Umbilical cord (tissue), 2 donors: ENCODE measurements at places on chromosomes 1 and 21.

- no peak for DNase-seq
These were observed 187.1 kb upstream of the LMO4 start for GRCh38 chr1:87141556-87141955.

- no peak for DNase-seq
These were observed 160.2 kb downstream of the ADSS2 start for GRCh38 chr1:244291236-244292201.

- DNase-seq, result no peak
These were observed 32.9 kb upstream of the RASAL2 start for GRCh38 chr1:178060789-178061556.

DNA sequence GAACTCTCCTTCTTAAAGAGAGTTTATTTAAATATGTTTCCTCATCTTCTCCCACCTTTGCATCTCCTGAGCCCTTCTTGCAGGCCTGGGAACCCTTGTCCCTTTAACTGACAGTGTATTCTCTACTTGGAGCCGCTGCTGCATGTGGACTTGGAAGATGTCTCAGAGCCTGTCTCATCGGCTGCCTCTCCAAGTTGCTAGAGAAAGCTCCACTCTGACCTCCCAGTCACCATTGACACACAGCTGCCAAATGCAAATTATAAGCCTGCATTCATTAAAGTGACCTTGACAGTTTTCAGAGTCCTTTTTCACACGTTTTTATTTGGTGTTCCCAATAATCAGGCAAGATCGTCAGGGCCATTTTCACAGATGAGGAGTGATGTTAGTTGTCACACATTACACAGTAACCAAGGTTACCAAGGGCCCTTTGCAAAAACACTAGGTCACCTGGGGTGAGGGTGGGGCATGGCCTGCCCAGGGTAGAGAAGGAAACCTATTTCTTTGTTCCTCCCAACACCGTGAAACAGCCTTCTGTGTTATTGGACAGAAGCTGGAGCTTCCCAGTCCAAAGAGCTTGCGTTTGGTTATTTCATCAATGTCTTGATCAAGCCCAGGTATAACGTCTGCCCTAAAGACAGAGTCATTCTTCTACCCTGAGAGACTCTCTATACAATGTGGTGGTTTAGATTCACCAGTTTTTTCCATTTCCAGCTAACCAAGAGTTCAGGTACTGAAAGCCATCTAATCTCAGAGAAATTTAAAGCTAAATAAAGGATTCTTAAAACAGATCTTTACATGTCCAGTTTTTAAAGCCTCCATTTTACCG is 164.1 kb downstream of the GALNT2 start:
- DNase-seq, result no peak

GRCh38 chr1:53446051-53446450 is 13.1 kb upstream of the DMRTB1 start:
- no peak for DNase-seq

DNA sequence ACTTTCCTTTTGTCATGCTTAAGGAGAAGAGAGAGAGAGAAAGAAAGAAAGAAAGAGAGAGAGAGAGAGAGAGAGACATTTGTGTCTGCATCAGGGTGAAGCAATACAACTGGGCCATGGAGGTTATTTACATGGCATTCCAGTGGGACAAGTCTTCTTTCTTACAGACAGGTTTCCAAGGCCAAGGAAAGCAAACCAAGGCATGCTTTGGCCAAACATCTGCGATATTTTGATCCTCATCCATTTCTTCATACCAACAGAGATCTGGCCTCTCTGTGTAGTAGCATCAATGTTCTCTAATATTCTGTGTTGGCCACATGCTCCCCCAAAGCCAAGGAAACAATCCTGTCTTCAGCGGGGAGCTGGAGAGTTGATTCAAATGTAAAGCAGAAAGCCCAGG is 292.1 kb downstream of the SETD4 start:
- DNase-seq, result no peak

- DNase-seq, result no peak
These were observed 85.4 kb downstream of the IGSF21 start for GRCh38 chr1:18192974-18193373.

DNA sequence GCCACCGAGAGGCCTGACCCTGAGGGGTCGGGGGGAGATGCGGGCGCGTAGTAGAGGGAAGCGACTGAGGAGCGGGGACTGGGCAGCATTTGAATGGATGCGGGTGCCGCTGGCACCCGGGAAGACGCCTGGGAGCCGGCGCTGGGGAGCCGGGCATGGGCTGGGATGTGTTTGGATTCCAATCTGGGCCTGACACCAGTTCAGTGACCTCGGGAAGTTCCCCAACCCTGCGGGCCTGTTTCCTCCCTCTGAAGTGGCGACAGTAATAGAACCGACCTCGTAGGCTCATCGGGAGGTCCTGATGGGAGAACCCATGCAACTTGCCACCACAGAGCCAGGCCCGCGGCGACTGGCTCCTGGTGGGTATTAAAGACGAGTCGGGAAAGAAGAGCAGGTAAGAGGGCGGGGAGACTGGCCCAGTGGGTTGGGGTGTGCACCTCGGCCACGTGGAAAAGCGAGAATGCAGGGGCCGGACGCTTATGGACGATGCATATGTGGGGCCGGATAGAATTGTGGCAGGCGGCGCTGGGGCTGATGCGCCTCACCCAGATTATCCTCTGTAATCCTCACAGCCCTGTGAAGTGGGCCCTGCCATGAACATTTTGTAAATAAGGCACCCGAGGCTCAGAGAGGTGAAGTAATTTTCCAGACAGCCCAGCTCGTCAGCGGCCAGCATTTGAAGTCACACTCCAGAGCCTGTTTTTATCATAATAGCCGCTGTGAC is 105.8 kb downstream of the SLC16A1 start:
- no peak for DNase-seq

DNA sequence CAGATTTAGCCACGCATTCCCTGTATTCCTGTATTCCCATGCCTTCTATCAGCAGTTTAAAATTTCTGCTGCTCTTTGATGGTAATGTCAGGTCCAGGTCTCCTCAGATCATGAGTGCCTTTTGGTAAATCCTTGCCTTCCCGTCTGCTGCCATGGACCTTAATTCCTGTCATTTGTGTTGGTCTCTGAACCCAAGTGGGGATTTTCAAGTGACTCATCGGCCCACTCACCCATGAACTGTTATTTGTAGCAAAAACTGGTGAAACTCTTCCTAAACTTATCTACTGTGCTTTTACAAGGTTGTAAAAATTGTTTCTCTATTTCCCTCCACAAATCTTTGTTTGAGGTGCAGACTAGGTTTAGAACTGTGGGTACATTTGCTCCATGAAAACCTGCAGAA is 47.4 kb downstream of the ACTN2 start:
- DNase-seq, result no peak

GRCh38 chr1:88490676-88491075 is 193.4 kb upstream of the PKN2 start:
- no peak for DNase-seq

DNA sequence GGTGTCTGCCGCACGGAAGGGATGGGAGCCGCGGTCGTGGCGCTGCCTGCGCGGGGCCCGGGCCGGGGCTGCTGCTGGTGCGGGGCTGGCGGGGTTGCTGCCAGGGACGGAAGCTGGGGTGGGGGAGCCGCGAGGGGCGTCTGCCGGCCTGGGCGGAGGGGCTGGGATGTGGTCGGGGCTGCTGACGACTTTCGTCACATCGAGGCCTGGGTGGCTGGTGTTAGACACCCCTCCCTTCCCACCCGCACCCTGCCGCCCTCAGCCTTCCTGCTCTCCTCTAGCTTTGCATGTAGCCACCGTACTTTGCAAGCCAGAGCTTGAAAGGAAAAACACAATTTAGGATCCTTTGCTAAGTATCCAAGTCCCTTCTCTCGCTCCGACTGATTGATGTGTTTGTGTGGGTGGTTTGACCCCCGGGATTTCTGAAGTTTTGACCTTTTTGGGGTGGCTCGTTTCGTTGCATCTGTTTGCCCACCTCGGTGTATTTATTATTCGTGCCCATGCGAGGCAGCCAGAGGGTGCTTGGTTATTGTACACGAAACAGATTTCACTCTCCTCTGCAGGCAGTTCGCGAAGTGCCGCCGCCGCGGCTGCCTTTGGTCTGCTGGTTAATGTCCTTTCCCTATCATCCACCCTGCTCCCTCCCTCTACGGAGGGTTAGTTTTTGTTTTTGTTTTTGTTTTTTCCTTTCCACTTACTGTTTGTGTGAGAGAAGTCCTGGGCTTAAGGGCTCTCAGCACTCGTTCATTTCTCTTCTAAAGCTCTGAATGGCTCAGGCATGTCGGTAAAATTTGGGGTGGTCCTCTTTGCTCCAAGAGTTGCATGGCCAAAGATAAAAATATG is 868 bp downstream of the C1orf21 start:
- peak; percentile 46 for DNase-seq

DNA sequence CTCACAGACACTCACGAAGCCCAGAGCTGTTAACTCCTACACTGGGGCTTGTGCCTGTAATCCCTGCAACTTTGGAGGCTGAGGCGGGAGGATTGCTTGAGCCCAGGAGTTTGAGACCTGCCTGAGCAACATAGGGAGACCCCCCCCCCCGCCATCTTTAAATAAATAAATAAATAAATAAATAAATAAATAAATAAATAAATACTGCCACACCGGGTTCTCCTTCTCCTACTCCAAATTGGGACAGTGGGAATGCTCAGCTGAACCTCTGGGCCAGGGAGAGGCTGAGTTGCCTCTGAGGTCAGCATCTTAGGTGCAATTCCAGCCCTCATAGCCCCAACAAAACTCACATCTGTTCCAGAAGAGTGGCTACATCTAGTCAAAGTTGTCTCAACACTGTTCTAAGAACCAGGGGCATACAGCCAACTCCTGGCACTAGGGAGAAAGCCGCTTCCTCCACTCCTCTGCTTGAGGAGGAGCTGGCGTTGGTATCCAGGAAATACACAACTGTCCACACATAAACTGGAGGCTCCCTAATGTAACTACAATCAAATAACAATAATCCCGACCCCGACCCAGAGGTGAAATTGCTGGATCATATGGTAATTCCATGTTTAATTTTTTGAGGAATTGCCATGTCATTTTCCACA is 27.0 kb downstream of the C1orf216 start:
- DNase-seq, result no peak
